ENCODE measurements at places on chromosomes 2 and 18.
A peak's percentile ranks its signal among the peaks of the same experiment; 100 is the strongest.

- DNase-seq, result peak; percentile 13
Observed at GRCh38 chr2:112692918-112693317, 27.9 kb upstream of the NT5DC4 start.

- no peak for DNase-seq
Observed at GRCh38 chr18:8721094-8721669, 15.8 kb downstream of the MTCL1 start.

DNA sequence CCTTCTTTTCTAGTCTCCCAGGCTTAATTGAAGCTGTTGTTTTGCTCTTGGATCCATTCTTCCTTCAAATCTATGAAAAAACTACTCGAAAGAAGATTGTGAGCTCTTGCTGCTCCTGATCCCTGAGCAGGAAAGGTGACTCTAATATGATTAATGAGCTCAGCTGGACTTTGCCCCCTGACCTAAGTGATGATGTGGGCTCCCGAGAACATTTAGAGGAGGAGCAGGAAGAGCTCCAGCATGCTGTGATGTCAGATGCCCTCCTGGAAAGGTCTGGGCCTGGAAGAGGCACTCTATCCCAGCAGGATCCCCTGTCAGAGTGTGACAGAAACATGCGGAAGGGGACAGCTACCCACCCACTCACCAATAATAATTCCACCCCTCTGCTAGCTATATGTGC, 117.9 kb upstream of the PELI1 start:
- DNase-seq, result peak; percentile 35

- DNase-seq, result no peak
Observed at GRCh38 chr2:40531359-40531758, 79.5 kb upstream of the SLC8A1 start.

GRCh38 chr2:231258701-231259100, 60.3 kb downstream of the ARMC9 start:
- no peak for DNase-seq

GRCh38 chr18:10274301-10274700, 180.1 kb upstream of the APCDD1 start:
- no peak for DNase-seq
